ENCODE measurements at places on chromosomes 1 and 21.

- DNase-seq = no peak
Observed at GRCh38 chr21:14267076-14267475, 51.1 kb downstream of the RBM11 start.

- DNase-seq = no peak
Observed at GRCh38 chr1:155481741-155482241, 80.8 kb downstream of the ASH1L start.

DNA sequence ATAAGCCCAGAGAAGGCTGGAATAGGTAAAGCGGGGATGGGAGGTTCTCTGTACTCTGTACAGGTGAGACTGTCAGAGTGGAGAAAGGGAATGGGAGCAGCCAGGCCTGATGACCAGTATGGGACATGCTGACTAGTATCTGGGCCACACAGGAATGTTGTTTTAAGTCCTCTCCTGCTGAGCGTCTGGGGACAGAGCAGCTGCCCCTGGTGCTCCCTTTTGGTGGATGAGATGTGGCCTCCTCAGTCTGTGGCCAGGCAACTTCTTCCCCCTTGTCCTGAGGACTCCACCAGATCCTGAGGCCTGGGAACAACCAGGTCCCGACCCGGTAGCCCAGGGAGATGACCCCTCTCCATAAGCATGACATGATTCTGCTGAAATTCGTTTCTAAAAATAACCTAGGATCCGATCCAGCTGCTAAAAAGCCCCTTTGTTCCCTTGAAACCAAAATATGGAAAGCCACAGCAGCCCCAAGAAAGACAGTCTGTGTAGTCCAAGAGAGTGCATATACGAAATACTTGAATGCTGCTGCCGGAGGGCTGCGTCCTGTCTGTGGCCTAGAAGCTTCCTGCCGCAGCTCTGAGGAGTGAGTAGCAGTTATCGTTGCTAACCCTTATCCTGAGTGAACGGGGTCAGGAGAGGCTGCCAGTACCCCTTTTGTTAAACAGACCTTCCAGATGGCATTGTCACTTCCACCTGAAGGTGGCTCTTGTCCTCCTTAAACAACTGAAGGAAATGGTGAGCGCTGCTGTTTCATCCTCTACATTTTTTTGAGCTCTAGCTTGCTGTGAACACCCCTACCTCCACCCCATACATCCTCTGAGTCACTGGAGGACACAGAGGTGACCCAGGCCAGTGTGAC lies 47.1 kb downstream of the ATP2B4 start:
- no peak for DNase-seq

- DNase-seq = no peak
Observed at GRCh38 chr21:25834381-25834780, 99.6 kb downstream of the GABPA start.

- no peak for DNase-seq
Observed at GRCh38 chr1:185786524-185786923, 52.3 kb downstream of the HMCN1 start.

All from COR-L47 (cell line).